ENCODE measurements at places on chromosomes 2 and 18.
A peak's percentile ranks its signal among the peaks of the same experiment; 100 is the strongest.

DNA sequence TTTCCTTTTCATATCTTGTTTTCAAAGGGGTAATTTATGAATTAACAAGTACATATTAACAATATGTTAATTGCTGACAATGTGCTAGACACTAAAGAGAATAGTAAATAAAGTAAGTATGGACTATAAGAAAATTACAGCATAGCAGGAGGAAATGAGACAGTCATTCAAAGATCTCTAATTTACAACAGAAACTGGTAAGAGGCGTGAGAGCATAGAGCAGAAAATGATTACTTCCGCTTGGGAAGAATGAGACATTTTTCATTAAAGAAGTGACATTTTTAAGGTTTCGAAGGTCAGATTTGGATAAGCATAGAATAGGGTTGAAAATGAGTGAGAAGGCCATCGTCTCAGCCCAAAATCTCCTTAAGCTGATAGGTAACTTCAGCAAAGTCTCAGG lies 184.4 kb upstream of the SESTD1 start:
- no peak for DNase-seq

- no peak for DNase-seq
Observed at GRCh38 chr2:37711831-37712230, 40.4 kb upstream of the CDC42EP3 start.

DNA sequence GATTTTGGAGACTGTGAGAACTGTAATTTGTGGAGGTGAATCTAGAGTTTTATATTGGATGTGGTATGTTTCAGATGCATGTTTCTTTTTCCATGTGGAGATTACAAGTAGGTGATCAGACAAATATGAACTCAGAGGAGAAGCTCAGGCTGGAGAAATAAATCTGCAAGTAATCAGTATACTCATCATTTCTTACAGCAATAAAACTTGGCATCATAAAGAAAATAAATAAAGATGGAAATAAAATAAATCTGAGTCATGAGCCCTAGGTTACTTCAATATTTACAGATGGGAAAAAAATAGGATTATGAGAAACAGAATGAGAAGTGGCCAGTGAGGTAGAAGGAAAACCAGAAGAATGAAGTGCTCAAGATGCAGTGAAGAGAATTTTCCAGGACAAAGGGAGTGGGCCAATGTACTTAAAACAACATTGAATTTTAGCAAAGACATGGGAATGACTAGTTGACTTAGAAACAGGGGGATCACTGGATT lies 453.8 kb downstream of the DSC3 start:
- no peak for DNase-seq

GRCh38 chr2:38583994-38584393 lies 18.7 kb downstream of the HNRNPLL start:
- no peak for DNase-seq

DNA sequence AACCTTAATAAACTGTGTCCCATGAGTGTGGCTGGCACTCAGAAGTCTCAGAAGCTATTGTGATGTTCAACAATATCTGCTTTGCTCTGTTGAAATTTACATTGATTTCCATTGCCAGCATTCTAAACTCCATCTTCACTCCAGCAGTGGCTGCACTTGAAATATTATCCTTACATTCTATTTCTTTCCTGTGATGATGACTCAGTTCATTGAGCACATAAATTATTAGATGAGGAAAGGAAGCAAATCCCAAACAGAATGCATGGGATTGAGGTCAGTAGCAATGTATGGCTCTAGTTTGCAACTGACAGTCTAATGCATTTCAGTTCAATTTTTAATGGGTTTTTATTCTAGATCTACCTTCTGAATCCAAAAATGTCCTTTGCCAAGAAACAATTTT lies 92.4 kb upstream of the TTN start:
- DNase-seq = no peak

- DNase-seq = no peak
Observed at GRCh38 chr2:133814890-133815289, 246.6 kb upstream of the NCKAP5 start.

DNA sequence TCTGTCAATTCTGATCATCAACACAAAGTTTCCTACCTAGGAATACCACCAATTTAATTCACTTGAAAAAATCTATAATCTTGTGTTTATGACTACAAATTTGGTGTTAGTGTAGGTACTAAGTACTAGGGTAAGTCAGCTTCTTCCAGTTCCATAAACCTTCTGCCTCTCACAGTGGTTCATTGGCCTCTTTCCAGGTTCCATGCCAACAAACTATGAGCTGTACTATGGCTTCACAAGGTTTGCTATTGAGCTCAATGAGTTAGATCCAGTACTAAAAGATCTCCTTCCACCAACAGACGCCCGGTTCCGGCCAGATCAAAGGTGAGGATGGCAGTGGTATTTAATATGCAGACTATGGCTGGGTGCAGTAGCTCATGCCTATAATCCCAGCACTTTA lies 58.8 kb downstream of the PRKRA start:
- DNase-seq = no peak

- peak; percentile 47 for DNase-seq
Observed at GRCh38 chr2:240060977-240061591, 7.8 kb upstream of the OR6B3 start.

- DNase-seq = no peak
Observed at GRCh38 chr2:221726894-221727513, 154.9 kb upstream of the EPHA4 start.

DNA sequence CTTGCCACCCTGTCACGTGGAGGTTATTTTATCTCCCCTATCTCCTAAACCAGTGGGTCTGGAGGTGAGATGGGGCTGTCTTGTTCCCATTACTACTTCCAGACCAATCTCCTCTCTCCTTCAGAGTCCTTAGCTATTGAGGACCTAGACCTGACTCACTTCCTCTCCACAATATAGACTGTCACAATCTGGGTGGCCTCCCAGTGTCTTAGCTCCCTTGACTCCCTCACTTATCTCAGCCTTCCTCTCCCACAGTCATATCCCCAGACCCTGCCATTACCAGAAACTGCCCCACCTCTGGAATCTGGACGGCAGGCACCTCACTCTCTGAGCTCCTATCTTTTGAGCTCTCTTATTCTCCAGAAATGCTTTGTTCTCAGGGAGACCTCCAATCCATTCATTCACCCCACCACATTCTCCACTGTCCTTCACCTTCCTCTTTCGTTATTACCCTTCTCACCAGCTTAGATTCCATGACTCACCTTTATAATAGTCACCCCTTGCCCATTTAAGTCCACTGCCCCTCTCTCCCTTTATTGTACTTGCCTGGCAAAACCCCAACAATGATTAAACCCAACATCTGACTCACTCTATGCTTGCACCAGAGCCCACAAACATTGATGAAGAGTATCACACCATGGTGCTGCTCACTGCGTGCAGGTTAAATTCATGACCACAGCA lies 23.3 kb upstream of the SIX3 start:
- DNase-seq = no peak

DNA sequence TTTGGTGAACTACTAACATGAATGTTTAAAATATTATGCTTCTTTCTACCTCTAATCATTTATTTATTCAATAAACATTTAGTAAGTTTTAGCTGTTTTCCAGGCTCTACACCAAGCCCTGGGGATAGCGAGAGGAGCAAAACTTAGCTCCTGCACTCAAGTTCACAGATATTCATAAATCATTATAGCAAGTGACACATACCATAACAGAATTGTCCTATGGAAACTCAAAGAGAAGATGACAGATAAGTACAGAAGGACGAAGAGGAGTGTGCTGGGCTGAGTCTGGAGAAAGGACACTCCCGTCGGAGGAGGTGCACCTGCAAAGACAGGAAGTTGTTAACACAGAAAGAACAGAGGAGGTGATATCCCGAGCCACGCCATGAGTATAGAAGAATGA lies 13.9 kb upstream of the VIT start:
- no peak for DNase-seq

GRCh38 chr2:208984376-208985090 lies 439.3 kb upstream of the MAP2 start:
- no peak for DNase-seq

- DNase-seq = peak; percentile 43
Observed at GRCh38 chr18:62324917-62325805, at the start of gene TNFRSF11A. Gene TNFRSF11A (plus strand): TSS chr18:62325310. CDS start chr18:62325353, 43 bp downstream.

DNA sequence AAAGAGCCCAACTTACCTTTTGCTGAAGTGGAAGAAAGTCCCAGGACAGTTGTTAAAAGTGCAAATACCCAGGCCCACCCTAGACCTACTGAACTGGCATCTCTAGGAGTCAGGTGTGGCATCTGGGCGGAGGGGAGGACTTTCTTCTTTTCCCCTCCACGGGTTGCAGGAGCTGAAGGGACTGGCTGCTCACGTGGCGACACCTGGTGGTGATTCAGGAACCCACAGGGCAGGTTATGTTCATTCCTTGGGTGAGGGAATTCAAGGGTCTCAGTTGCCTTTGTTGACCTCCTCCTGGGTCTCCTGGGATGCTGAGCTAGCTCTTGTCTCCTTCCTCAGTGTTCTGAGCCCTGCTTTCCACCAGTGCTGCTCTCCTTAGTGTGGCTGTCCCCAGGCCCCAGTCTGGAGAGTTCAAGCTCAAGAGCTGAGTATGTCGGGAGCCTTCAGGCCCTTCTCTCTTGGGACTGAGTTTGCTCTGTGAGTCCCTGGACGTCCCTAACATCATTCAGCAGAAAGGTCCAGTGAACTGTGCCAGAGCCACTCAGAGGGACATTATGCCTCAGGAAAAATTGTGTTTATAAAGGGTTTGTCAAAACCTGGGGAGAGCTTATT lies 56.9 kb downstream of the DYSF start:
- peak; percentile 71 for DNase-seq

GRCh38 chr2:26251893-26252292 lies 7.2 kb downstream of the HADHB start:
- no peak for DNase-seq

- peak; percentile 39 for DNase-seq
Observed at GRCh38 chr2:85326406-85327159, 1.2 kb downstream of the TGOLN2 start.

DNA sequence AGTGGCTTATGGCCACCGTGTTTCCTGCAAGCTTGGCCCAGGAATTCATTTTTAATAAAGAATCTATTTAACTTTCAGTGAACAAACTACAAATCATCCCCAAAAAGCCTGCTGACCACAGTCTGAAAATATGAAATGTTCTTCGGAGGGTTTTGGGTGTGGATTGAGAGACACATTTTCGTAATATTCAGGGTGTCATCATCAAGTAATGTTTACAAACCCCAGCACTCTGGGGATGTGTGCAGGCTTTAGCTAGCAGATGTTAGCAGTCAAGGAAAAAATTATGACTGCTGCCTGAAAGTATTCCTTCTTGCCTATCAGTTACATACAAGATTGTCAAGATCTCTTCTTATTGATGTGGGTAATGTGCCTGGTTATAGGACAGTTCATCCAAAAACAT lies 143.9 kb upstream of the FN1 start:
- no peak for DNase-seq

DNA sequence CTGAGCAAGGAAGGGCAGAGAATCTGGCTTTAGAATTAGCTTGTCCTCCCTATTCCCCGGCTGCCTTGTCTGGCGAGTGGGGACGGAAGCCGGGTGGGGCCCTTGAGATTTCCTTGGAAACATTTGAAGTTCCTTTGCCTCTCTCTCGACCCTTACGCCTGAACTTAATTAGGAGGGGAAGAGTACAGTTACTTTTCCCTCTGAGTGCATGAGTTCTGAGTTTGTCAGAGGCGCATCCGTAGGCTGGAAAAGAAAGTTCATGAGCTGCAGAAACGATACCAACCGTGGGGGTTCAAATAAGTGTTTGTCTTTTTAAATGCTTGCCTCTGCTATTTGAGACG lies 468 bp downstream of the PIKFYVE start:
- no peak for DNase-seq

DNA sequence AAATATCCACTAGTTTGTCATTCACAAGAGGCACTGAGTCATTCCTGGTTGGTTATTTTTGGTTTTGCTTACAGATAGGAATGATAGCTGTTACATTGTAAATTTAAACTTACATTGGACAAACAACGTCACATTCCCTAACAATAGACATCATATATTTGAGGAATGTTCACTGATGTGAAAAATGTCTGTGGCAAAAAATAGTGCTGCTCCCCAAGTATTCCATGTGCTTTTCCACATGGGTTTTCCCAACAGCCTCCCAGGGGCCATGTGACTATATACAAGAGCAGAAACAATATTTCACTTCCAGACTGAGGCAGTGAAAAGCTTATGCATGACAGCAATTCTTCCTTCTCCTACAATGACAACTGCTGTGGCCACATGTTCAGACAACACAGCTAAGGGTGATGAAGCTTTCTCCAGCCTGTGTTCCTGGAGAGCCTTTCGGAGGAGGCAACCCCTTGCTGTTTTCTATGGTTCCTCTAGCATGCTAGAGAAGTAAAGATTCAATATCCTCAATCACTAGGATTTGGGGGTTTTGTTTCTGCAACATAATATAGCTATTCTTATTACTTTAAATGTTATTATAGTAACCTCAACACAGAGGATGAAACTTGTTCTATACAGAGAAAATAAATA lies 202.7 kb downstream of the PTH2R start:
- no peak for DNase-seq

GRCh38 chr18:29616867-29617266 lies 1425.7 kb downstream of the DSC3 start:
- DNase-seq = no peak

DNA sequence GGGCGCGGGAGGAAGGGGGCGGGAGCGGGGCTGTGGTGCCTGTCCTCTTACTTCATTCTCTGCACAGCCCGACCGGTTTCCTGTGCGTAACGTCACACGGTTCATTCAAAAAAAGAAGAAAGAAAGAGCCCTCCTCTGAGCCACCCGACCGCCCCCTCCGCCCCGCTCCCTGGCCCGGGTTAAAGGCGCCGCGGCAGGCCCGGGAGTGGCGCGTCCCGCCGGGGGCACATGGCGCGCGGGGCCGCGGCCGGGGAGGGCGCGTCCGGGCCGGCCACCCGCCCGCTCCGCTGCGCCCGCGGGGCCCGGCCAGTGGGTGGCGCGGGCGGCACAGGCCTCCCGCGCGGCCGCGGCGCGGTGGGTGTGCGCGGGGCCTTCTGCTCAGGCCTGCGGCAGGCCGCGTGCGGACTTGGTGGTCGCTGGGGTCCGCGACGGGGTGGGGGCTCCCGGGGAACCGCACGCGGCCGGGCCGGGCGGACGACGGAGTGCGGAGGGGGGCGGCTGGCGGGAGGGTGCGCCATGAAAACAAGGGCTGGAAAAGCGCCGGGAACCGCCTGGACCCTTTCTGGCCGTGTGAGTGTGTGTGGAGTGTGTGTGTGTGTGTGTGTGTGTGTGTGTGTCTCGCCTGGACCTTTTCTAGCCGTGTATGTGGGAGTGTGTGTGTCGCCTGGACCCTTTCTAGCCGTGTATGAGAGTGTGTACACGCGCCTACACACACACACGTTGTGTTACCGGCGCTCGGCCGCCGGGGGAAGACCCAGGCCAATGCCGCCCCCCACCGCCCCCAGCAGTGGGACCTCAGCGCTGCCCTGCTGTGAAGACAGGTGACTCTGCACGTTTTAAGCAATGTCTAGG lies 780 bp upstream of the BCL2 start:
- DNase-seq = peak; percentile 87

- no peak for DNase-seq
Observed at GRCh38 chr2:71466301-71467179, 13.2 kb downstream of the DYSF start.

DNA sequence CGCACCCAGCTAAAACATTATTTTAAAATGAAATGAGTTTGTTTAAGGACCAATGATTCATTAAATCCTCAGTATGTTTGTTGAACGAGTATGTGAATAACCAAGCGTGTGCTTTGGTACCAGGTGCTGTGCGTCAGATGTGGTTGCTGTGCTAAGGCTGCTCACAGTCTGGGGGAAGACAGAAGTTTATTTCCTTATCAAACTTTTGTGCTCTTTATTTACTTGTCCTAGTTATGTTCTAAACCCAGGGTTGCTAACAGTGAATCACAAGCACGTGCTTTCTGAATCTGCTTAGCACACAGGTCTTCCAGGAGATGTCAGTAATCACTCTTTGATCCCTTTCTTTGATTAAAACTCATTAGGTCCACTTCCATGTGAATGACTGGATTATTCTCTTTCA lies 37.0 kb downstream of the RAPGEF4 start:
- DNase-seq = no peak
